Placental pericyte (primary cell): ENCODE measurements at places on chromosomes 4 and X. TPM values are rescaled to one million over a fixed set of nuclear protein-coding genes. Genes with fewer than 3 reads are reported as not detected.

Gene SPIN4
- total RNA-seq = 1.3 and 8.6 TPM in 2 replicates

Gene TCEAL3
- total RNA-seq = 4.6 and 12.9 TPM in 2 replicates

Gene FGG
- total RNA-seq = not detected in 2 replicates

Gene WDR45
- 65.3 and 152 TPM in 2 replicates for total RNA-seq

Gene LEF1
- total RNA-seq = 0.44 and 5.6 TPM in 2 replicates

Gene F8
- total RNA-seq = 1.5 and 2.4 TPM in 2 replicates
